ENCODE measurements at places on chromosomes 11 and 22.

GRCh38 chr11:47928426-47928825 is 51.9 kb upstream of the PTPRJ start:
- DNase-seq = no peak

DNA sequence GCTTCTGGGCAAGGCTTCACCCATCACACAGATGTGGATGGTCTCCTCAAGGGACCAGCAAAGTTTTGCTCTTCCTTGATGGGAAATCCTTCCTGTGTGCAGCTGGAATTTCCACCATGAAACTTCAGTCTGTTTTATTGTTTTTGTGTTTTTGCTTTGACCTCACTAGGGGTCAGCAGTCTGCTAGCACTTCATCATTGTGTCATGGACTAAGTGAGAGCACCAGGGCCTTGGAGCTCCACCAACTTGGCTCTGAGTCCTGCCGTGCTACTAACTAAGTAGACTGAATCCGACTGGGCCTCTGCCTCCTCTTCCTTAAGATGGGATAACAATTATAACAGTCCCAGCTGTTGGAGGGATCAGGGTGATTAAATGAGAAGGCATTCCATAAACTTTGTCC is 305.8 kb upstream of the NCAM1 start:
- no peak for DNase-seq

DNA sequence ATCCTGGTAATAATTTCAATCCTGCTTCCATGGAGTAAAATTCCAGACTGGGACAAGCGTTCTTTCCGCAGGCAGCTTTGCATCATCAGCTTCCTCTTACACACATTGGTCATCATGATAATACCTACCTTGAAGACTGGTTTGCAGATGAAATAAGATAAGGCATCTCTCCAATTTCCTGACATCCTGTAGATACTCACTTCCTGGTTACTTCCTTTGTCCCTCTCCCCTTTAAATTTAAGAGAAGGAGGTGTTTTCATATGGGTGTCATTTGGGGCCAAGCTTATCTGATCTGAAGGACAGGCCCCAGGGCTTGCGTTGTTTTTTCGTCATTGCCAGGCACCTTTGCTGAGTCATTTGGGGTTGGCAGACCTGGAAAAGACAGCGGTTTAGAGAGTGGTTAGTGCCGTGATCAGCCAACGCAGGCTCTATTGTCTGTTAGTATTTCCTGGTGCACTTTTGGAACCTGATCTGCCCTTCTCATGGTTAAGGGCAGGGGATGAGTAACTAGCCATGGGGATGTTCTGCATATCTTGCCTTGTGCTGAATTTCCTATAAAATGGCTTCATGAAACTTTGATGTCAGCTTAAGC is 24.1 kb downstream of the GRAMD1B start:
- no peak for DNase-seq

GRCh38 chr11:95655536-95655935 is 134.0 kb downstream of the FAM76B start:
- no peak for DNase-seq

GRCh38 chr22:38461057-38461413 is 6.0 kb upstream of the KCNJ4 start:
- no peak for DNase-seq

DNA sequence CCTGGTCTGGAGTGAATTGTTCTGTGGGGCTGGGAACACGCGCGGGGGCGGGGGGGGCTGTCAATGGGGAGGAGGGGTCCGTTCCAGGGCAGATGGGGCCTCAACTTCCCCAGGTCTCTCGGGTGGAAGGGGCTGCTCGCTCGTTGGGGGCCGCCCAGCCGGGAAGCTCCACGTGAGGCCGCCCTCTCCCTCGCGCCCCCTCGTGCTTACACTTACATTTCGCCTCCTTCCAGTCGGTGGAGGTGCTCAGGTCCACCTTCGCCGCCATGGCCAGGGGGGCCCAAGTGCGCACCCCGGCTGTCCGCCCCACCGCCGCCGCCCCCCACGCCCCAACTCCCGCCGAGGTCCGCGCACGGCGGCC is 452 bp downstream of the MACROD1 start:
- DNase-seq = no peak

DNA sequence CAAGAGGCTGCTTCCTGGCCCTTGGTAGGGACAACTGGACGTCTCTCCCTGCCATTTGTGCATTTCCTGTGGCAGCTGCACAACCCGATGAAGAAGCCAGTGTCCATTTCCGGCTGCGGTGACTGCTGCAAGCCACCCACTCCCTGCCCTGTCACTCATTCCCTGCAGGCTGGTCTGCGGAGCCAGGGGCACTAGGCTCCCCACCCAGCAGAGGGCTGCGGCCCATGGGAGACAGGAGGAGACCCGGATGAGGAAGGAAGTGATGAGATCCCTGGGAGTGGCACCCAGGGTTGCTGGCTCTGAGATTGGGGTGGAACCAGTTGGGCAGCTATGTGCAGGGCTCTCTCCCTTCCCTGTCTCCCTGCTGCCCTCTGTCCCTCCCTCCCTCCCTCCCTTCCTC is 10.0 kb upstream of the MYRF start:
- no peak for DNase-seq

GRCh38 chr22:28882878-28883656 is at the start of gene ZNRF3:
Gene ZNRF3 (plus strand): TSS chr22:28883572. CDS start chr22:28883767, 195 bp downstream.
- no peak for DNase-seq

GRCh38 chr22:20919718-20920117 is 2.5 kb downstream of the CRKL start:
- no peak for DNase-seq

GRCh38 chr11:14322510-14322909 is 36.5 kb downstream of the RRAS2 start:
- DNase-seq = no peak

DNA sequence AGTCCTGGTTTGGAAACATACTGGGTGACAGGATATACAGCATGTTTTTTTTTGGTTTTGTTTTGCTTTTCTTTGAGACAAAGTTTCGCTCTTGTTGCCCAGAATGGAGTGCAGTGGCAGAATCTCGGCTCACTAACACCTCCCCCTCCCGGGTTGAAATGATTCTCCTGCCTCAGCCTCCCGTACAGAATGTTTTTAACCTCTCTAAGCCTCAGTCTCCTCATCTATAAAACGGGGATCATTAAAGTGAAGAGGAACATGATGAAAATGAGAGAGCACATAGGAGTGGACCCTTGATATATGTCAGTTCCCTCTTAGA is 28.1 kb upstream of the SCARF2 start:
- no peak for DNase-seq

DNA sequence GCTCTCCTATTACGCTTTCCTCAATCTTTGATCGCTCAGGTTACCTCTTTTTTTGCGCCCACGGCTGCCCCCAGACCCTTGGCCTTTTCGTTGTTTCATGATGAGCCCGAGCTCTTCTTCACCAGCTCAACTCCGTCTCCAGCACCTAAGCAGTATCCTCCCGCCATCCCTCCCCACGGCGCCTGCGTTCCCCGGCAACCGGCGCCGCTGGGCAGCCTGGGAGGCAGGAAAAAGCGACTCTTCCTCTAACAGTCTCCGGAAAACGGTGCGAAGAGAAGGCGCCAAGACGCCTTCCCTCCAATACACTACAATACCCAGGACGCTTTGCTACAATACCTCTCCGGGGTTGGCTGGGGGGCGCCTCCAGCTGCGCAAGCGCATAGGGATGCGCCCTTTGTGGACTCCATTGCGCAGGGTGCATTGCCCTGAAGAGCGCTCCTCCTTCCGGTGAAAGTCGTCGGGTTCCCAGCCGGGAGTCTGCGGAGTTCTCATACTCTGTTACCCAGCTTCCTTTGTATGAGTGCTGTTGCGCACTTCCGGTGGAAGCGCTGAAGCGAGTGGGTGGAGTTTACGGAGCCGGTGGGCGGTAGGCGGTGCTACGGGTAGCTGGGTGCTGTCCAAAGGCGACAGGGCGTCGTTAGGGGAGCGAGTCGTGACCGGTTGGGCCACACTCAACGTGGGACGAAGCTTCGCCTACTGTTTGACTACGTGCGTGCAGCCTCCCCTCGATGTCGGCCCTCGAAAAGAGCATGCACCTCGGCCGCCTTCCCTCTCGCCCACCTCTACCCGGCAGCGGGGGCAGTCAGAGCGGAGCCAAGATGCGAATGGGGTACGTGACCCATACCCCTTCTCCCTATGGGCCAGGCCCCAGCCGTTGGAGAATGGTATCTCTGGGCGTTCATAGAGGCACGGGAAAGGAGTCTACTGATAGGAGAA is at the start of the genes C2CD3 and PPME1:
TSS of gene C2CD3 (minus strand) at position 309 of the 936 bp plus-strand sequence. CDS start at position 99, 210 bp downstream.
TSS of gene PPME1 (plus strand) at position 596 of the 936 bp plus-strand sequence. CDS start at position 729, 133 bp downstream.
- peak; percentile 98 for DNase-seq

GRCh38 chr22:45420539-45420938 is 7.0 kb downstream of the RIBC2 start:
- no peak for DNase-seq

DNA sequence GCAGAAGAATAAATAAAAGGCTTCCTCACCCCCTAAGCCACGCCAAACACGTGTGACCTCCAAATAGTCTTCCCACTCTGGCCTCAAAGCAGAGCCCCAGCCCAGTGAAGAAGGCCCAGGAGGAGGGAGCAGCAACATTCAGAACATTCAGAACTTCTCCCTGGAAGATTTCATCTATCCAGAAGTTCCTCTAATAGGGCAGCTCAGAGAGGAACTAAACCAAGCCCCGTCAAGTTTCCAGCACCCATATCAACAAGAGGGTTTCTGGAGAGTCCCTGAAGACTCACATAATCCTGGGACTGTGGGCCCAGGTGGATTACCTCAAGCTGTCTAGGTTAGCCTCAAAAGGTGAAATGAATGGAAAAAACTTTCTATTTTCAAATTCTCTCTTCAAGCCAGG is 39.4 kb downstream of the PC start:
- no peak for DNase-seq
